Body of pancreas (tissue), 4 donors: ENCODE measurements at places on chromosomes 4 and X. TPM values are rescaled to one million over a fixed set of nuclear protein-coding genes. Genes with fewer than 3 reads are reported as not detected.

The ETDA gene
- total RNA-seq, result not detected

DNA sequence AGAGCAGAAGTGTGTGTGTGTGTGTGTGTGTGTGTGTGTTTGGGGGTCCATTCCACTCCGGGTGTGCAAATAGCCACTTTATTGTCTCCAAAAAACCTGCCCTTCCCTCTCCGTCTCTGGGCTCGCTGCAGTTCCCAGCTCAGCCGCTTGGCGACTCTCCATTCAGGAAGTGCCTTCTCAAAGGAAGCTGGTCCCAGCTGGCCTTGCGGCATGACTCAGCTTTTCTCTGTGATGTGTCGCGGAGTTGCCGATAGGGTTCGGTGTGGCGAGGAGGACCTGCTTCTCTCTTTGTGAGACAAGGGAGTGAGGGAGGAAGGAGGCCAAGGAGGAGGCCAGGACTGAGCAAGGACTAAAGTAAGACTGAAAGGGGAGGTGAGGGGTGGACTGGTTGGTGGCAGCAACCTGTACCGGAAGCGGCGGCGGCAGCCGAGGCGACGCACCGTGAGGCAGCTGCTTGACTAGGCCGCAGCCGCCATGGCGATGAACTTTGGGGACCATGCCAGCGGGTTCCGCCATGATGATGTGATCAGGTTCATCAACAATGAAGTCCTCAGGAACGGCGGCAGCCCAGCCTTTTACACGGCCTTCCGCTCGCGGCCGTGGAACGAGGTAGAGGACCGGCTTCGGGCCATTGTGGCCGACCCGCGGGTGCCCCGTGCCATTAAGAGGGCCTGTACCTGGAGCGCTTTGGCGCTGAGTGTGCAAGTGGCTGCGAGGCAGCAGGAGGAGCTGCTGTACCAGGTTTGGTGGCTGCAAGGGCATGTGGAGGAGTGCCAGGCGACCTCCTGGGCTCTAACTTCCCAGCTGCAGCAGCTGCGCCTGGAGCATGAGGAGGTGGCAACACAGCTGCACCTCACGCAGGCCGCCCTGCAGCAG is at the start of gene TEX13C:
Gene TEX13C (plus strand): TSS at position 226 of the 876 bp plus-strand sequence. CDS start 249 bp downstream, at position 475.
- no peak for DNase-seq
- H3K4me3 ChIP-seq, result no peak within 1 kb of the TSS
- no peaks in the 10 kb centered on the region for H3K36me3 ChIP-seq
- H3K27me3 ChIP-seq, result no peaks in the 10 kb centered on the region
- no peak within 1 kb of the TSS for H3K27ac ChIP-seq
- H3K4me1 ChIP-seq, result no peaks in the 10 kb centered on the region

- no peaks in the 10 kb centered on the region for H3K27me3 ChIP-seq
- H3K27ac ChIP-seq, result no peak overlapping the region
- no peak for DNase-seq
- H3K36me3 ChIP-seq, result no peaks in the 10 kb centered on the region
- H3K4me3 ChIP-seq, result no peak overlapping the region
These were observed 171.1 kb upstream of the PPARGC1A start for GRCh38 chr4:24060932-24061331.

GRCh38 chr4:159269116-159269515 is 166.2 kb downstream of the RAPGEF2 start:
- no peaks in the 10 kb centered on the region for H3K27me3 ChIP-seq
- H3K27ac ChIP-seq, result no peak overlapping the region
- H3K36me3 ChIP-seq, result no peaks in the 10 kb centered on the region
- H3K4me1 ChIP-seq, result peaks cover 9% of the 10 kb centered on the region

- H3K36me3 ChIP-seq, result no peaks in the 10 kb centered on the region
- no peaks in the 10 kb centered on the region for H3K4me1 ChIP-seq
- H3K27me3 ChIP-seq, result no peaks in the 10 kb centered on the region
- DNase-seq, result no peak
These were observed 70.6 kb downstream of the ABLIM2 start for GRCh38 chr4:8087921-8088495.

DNA sequence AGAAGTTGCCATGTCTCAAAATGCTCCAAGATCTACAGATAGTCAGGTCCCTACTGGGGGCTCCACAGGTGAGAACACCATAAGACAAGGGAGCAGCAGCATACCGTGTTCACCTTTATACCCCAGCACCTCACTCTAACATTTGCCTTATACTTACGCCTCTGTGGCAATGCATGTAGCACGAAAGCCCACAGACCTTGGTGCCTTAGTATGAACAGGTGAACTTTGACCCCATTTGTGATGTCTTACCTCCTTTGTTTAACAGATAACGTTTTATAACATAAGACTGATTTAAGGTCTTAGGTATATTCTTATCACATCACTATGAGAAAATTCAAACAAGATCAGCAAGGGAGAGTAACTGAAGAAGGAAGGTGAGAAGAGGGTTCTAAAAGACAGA is 128.8 kb downstream of the ARX start:
- no peaks in the 10 kb centered on the region for H3K36me3 ChIP-seq
- H3K4me1 ChIP-seq, result no peaks in the 10 kb centered on the region
- H3K4me3 ChIP-seq, result no peak overlapping the region
- DNase-seq, result no peak
